ENCODE measurements at places on chromosomes 6 and 20.

DNA sequence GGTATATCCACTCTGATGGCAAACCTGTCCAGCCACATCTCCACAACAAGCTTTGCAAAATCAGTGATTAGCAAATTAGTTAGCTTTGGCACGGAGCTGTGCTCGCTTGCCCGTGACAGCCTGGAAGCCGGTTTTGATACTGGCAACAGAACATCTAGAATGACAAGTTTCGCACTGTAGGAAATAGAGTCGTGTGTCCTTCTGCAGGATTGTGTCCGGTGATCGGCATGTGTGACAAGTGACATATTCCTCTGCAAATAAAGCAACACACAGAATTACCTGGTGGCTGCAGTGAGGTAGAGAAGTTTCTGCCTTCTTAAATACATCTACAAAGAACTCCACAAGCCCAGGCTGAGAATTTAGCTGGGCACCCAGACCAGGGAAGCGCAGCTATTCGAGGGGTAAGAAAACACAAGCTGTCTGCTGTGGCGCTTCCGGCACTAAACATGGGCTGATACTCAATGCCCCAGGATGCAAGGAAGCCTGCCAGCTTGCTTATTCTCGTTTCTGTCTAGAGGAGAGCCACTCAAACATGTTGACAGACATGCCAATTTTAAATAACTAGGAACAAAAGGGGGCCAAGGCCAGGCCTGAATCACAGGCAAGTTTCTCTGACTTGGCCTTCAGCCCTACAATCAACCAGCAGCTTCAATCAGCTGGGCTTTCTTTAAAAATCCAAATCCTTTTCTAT is 22.2 kb downstream of the EIF2S2 start:
- H3K36me3 ChIP-seq: peaks cover 61% of the 10 kb centered on the region
- peak overlapping the region; percentile 0 for H3K27ac ChIP-seq
- DNase-seq: no peak
- no peaks in the 10 kb centered on the region for H3K4me1 ChIP-seq
- H3K27me3 ChIP-seq: no peaks in the 10 kb centered on the region

DNA sequence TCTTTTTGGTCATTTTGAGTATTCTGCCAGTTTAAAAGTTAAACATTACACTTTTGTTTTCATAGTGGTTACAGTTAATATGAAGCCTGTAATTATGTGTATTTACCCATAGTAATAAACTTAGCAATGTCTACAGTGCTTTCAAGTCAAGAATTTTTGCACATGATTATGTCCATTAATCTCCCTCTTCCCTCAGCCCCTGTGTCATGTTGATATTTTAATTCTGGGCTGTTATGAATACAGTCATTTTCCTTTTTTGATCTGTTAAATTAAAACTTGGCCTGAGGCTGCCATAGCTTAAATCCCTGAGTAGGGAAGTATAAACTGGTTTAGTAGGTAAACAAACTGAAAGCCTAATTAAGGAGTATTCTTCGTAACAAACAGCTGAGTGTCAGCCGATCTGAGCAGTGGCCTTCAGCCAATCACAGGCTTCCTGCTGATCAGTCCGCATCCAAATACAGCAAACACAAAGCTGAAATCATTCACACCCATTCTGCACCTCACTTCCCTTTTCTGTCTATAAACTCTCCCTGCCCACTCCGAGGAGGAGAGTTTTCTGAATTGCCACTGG is 9.5 kb upstream of the SFT2D1 start:
- H3K4me1 ChIP-seq: no peaks in the 10 kb centered on the region
- peak overlapping the region; percentile 46 for H3K4me3 ChIP-seq
- peak overlapping the region; percentile 18 for H3K27ac ChIP-seq
- no peaks in the 10 kb centered on the region for H3K36me3 ChIP-seq
- peaks cover 13% of the 10 kb centered on the region for H3K27me3 ChIP-seq
- DNase-seq: no peak

DNA sequence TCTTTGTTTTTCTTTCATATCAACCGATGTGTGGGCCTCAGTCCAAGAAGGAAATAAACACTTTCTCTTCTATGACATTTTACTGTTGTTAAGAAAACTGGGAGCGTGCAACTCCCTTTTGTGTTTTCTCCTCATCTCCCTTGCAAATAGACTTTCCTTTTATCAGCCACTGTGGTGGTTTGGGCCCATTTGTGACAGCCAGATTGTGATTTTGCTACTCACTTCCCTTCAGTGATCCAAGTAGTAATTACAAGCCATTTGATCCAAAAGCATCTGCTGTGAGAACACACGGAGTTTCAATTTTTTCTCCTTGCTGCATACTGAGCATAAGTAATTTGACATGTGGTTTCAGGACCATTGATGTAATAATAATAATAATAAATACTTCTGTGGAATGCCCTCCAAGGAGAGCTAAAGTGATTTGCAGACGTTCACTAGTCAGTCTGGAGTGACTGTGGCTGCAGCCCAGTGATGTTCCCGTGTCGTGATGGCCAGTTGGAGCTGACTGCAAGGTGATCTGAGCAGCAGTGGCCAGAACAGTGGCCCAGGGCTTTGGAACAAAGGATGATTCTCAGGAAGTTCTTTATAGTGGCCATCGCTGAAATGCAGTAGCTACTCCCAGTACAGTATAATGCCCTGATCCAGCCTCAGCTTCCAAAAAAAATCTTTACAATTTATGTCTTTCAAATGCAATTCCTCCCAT is 91.9 kb upstream of the CLDN20 start:
- no peak overlapping the region for H3K4me3 ChIP-seq
- H3K27ac ChIP-seq: peak overlapping the region; percentile 17
- DNase-seq: no peak
- H3K27me3 ChIP-seq: no peaks in the 10 kb centered on the region
- H3K36me3 ChIP-seq: no peaks in the 10 kb centered on the region
- peaks cover 18% of the 10 kb centered on the region for H3K4me1 ChIP-seq

- H3K27ac ChIP-seq: no peak overlapping the region
- H3K36me3 ChIP-seq: peaks cover 15% of the 10 kb centered on the region
- DNase-seq: no peak
- no peaks in the 10 kb centered on the region for H3K4me1 ChIP-seq
- H3K4me3 ChIP-seq: no peak overlapping the region
Measured at GRCh38 chr6:166365806-166366205, 16.9 kb downstream of the MPC1 start.

DNA sequence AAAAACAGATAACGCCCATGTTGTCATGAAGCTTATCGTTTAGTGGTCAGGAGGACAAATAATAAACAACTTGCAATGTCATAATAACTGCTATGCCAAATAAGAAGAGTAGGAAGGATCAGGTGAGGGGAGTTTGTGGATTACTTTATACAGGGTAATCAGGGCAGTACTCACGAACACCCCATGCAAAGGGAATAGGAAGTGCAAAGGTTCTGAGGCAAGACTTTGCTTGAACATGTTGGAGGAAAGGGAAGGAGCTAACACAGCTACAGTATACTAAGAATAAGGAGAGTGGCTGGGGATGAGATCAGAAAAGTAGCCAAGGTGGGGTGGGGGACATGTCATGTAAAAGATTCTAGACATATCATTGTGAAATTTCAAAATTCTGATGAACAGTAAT is 292.0 kb upstream of the RUNX2 start:
- H3K36me3 ChIP-seq: no peaks in the 10 kb centered on the region
- no peak overlapping the region for H3K4me3 ChIP-seq
- DNase-seq: no peak

Data from type B pancreatic cell (in vitro differentiated cells).